ENCODE measurements at places on chromosomes 4 and X.

DNA sequence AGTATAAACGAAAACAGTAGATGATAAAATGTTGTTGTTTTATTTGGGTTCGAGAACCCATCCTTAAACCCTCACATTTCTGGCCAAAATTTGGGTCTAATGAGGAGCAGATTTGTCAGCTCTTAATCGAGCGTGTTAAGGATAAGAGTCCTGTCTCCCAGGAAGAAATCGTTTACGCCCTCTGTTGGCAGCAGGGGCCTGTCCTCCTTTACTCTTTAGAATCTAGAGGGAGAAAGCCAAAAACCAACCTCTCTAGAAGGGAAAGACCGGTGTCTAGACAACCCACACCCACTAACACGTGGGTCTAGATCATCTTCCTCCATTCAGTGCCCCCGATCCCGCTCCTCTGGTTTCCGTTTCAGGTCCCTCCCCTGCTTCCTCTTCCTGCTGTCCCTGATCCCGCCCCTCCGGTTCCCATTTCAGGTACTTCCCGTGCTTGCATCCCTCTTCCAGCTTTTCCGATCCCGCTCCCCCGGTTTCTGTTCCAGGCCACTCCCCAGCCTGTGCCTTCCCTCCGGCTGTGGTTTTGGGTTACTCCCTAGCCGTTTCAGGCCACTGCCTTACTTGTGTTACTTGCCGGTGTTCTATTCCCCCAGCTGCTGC, 339.1 kb downstream of the PAPSS1 start:
- DNase-seq: no peak

DNA sequence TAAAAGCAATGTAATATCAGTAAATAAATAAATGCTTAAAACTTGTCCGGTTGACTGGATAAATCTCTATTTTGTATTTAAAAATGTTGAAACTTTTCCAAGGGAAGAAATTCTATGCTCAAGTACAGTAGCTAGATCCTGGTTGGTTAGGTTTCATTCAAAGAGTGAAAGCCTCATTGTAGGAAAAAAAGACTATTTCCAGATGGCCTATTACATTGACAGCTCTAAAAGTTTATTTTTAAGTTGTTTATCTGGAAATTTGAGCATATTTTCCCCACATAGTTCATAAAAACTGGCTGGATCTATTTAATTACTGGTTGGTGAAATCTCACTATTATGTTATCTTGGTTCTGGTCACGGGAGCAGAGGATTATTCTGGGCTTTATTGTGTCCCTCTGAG, 38.0 kb downstream of the FRAS1 start:
- DNase-seq: no peak

DNA sequence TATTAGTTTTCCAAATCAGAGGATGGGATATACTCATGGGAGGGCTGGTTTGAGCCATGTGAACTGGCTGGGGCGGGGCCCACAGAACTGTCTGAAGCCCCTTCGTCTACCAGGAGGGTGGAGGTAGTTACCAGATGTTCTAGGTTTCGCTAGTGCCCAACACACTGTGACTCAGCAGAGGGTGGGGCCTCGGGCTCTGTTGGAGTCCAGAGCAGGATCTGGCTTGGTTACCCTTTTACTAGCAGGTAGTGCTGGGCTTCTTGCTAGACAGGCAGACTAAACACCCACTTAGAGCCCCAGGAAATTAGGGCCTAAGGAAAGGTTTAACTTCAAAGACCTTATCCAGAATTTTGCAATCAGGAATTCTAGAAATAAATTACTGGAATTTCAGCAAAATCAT, 56.2 kb upstream of the CHRDL1 start:
- no peak for DNase-seq

GRCh38 chr4:98421111-98421510, 159.9 kb downstream of the RAP1GDS1 start:
- DNase-seq: no peak

DNA sequence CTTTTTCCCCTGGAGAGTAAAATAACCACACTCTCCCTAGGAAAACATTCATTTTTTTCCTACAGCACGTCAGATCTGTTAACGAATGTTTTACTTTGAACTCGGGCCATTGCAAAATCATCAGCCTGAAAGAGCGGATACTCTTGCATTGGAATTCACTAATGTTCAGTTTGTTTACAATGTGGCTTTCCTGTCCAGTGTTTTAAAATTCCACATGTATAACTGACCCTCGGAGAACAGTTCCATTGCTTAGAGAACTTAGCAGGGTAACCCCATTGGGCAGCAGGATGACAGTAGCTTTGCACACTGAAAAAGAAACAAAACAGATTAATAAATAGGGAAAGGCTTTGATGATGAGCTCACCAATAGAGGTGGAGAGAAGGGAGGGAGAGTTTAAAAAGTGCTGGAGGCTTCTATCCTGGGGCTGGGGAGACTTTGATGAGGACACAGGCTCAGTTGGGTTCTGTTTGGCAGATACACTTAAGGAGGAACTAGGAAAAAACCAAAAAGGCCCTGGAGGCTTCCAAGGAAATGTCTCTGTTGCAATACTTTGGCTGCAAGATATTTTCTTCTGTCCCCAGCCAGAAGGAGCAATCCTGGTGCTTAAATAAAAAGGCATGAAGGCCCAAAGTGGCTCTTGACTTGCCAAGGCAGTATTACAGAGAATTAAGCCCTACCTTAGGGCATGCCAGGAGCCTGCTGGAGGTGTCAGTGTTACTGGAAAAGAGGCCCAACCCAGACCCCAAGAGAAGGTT, 143.1 kb downstream of the ARSF start:
- DNase-seq: no peak

- DNase-seq: no peak
Observed at GRCh38 chr4:10173037-10173753, 56.6 kb upstream of the WDR1 start.

- no peak for DNase-seq
Observed at GRCh38 chr4:71524756-71525155, 185.9 kb downstream of the SLC4A4 start.

GRCh38 chr4:120724656-120725055, 197.9 kb downstream of the PRDM5 start:
- no peak for DNase-seq

GRCh38 chr4:181819946-181820345, 423.3 kb upstream of the TENM3 start:
- DNase-seq: no peak

DNA sequence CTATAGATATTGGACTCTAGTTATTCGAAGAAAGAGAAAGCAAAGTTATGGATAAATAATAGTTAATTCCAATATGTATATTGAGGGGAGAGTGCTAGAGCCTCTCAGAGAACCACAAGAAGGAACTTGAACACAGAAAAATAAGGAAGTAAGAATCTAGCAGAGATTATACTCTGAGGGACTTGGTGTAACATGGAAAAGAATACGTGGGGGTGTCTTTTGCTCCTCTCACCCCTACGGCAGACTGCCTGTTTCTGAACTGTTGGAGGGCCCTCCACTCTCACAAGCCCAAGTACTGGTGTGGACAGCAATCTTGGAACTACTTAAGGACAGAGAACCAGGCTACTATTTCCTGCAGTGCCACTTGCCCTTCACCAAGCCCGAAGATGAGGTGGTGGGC, 1174.4 kb upstream of the PCDH10 start:
- DNase-seq: no peak

GRCh38 chr4:147318586-147318985, 162.3 kb upstream of the EDNRA start:
- DNase-seq: no peak

GRCh38 chr4:28388471-28388870, 1527.8 kb downstream of the STIM2 start:
- DNase-seq: no peak

GRCh38 chr4:7529368-7530080, 94.8 kb upstream of the PSAPL1 start:
- DNase-seq: no peak

DNA sequence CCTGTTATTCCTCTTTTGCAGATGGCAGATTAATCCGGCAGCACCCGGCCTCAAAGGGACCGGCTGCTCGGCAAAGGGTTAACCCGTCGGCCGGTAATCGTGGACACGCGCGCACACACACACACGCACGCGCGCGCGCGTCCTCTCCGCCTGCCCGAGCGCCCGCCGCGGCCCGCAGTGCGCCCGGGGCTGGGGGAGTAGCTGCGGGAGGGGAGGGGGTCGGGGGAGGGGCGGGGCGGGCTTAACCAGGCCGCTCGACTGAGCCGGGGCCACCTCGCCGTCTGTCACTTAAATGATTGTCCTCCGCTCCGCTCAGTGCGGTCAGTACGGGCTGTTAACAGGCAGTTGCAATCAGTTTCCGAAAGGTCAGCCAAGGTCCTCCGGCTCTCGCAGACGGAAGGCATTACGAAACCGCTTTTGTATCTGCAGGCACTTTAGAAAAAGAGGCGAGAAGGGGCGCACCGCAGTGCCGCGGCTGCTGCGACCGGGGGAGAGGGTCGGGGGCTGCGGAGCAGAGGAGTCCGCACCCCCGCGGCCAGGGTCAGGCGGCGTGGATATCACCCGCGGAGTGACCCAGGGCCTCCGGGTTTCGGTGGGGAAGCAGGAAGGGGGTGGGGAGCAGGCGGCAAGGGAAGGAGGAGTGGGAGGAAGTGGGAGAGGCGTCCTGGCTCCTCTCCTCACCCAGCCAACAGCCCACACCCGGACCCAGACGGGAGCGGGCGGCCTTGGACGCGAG, 57.3 kb upstream of the BCOR start:
- DNase-seq: peak; percentile 84

- DNase-seq: no peak
Observed at GRCh38 chrX:135384161-135384836, 37.4 kb upstream of the SMIM10L2A start.

GRCh38 chr4:38615847-38616246, 48.2 kb upstream of the KLF3 start:
- no peak for DNase-seq

- DNase-seq: no peak
Observed at GRCh38 chr4:13706120-13706519, 78.6 kb upstream of the BOD1L1 start.

GRCh38 chr4:185809121-185809520, 2.9 kb downstream of the SORBS2 start:
- DNase-seq: no peak

DNA sequence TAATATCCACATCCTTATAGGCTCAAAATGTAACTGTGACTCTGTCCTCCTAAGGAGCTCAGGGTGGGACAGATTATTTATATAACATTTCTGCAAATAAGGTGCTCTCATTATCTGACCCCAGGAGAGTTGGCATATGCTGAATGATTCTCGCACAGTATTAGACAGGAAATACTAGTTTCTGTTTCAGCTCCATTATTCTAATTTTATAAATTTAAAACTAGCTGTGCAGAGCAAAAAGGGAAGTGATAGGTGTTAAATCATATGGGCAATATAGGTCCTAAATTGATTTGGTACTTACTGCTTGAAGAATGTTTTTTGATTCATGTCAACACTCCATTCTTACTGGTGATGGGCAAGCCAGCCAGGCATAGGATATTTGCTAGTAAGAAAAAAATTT, 141.5 kb downstream of the GLRA2 start:
- DNase-seq: no peak

DNA sequence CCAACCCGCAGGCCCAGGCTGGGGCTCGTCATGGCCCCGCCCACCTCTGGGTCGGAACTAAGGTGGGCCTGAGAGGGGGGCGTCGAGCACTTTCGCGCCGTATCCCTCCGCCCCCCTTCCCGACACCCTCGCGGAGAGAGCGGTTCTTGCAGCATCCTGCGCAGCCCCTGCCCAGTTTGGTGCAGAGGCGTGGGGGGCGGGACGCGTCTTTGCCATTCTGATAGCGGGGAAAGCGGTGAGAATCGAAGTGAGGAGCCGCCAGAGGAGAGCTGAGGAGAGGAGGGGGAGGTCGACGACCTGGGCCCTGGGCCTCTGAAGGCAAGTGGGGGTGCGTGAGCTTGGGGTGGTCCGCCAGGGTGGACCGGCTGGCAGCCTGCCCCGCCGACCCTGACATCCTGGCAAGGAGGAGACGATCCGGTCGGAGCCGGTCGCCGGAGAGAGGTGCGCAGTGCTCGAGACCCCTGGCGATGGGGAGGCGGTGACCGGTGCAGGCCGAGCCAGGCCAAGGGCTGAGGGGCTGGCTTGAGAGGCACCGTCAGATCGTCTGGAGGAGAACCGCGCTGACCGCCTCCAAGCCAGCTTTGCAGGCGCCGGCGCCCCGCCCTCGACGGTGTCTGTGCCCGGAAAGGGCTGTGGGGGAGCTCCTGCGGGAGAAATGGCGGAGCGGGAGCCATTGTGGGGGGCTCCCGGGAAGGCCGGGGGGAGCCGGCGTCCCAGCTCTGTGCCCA, 25.5 kb downstream of the GPRASP3 start:
- peak; percentile 64 for DNase-seq

DNA sequence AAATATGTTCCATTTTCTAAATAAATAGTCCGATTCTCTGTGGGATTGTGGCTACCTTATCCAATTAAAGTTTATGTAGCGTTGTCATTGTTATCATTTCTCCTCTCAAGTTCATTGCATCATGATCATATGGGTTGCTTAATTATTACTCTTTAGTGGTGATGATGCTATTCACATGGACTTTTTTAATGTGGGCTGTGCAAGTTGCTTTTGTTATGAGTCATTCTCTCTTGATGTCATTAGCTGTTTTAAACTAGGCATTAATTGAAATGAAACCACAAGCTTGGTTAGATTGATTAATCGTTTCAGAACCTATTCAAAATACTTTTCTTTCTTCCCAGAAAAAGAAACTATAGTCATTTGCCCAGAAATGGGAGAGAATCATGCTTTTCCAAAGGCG, 38.2 kb downstream of the NHS start:
- DNase-seq: no peak

GRCh38 chr4:142875117-142875516, 29.0 kb upstream of the INPP4B start:
- peak; percentile 46 for DNase-seq

DNA sequence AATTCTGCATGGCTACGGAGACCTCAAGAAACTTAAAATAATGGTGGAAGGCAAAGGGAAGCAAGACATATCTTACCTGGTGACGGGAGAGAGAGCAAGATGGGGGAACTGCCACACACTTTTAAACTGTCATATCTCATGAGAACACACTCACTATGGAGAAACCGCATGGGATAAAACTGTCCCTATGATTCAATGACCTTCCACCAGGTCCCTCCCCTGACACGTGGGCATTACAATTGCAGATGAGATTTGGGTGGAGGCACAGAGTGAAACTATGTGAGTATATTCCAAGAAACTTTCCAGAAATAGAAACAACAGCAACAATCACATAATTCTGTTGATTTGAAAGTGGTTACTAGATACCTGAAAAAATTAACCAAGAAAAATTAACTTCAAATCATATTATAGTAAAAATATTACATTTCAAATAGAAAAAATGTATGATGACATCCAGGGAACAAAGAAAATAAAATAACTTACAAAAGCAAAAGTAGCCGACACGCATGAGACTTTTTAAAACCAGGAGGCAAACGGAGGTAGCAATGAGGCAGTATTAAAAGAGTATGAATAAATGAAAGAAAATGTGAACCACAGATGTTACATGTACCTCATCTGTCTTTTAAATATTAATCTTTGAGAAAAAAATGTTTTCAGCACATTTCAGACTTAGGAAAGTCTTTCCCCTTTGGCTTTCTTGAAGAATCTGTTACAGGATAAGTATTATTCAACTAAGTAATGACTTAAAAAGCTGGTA, 879.5 kb downstream of the TECRL start:
- DNase-seq: no peak

Measured in ecto neural progenitor cell (in vitro differentiated cells).